Motor neuron (in vitro differentiated cells): ENCODE measurements at places on chromosomes 16 and 17. TPM values are rescaled to one million over a fixed set of nuclear protein-coding genes. Genes with fewer than 3 reads are reported as not detected.

DNA sequence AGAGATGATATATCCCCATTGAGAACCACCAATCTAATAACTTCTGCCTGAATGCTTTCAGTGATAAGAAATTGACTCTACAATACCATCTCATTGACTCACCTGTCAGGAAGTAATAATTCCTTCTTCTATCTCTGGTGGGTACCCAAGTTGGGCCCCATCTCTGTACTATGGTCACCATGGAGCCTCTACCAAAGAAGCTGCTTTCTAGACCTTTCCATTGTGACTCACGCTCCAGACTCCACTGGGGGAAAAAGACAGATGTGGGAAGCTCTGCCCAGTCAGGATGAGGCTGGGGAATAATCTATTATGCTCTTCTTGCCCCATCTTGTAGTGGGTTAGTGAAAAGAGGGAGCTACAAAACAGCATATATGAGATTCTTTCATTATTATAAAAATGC is 100.4 kb downstream of the COPRS start:
- no peak for ATAC-seq

DNA sequence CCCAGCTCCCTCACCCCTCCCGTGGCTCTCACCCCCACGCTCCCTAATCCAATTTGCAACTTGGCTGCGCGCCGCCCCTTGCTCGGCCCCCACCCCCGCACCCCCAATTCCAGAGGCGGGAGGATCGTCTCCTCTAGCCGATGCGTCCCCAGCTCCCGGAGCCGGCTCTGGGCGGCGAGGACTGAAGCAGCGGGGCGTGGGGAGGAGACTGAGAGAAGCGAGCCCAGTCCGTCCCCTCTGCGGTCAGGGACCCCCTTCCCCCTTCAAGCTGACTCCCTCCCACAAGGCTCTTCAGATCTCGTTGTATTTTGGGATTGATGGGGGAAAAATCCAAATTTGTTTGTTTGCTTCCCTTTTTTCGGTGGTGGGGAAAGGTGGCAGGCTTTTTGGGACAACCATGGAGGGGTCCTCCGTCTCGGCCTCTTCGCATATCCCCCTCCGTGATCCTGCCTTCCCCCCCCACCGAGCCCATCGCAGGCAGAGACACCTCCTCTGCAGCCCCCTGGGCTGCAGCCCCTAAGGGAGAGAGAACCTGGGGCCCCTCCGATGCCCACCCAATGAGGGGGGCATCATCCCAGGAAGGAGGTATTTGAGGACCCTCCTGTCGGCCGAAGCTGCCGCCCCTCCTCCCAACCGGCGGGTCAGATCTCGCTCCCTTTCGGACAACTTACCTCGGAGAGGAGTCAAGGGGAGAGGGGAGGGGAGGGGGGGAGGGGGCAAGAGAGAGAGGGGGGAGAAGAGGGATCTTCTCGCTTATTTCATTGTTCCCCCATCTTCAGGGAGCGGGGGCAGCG is 466 bp downstream of the NEUROD2 start:
- peak; percentile 28 for ATAC-seq

GRCh38 chr17:2721603-2722002 is 10.0 kb upstream of the CLUH start:
- ATAC-seq, result no peak

DNA sequence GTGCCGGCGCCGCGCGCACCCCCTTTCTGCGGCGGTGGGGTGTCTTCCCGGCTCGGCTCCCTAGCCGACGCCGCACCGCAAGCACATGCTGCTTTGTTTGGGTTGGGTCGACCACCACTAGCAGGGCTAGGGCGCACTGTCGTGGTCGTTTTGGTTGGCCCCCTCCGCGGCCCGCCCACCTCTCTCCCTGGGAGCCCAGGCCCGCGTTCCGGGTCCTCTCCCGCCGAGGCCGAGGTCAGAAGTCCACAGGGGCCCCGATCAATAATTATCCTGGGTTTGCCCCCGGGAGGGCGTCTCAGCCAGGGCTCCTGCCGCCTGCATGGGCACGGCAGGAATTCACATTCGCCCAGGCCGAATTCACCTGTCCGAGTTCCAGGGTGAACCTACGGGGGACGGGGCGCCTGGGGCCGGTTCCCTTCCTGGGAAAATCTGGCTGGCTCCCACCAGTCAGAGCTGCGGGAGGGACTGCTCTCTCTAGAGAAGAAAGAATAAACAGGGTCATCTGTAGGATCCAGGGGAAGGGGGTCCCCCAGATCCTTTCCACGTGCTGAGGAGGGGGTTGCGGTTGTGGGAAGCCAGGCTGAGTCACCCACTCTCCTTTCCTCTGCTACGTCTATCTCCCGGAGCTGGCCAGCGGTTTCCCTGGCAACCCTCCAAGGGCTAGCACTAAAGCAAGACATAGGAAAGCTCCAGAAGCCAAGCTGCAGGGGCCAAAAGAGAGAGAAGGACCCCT is 584 bp upstream of the STAT5B start:
- ATAC-seq, result peak; percentile 75

DNA sequence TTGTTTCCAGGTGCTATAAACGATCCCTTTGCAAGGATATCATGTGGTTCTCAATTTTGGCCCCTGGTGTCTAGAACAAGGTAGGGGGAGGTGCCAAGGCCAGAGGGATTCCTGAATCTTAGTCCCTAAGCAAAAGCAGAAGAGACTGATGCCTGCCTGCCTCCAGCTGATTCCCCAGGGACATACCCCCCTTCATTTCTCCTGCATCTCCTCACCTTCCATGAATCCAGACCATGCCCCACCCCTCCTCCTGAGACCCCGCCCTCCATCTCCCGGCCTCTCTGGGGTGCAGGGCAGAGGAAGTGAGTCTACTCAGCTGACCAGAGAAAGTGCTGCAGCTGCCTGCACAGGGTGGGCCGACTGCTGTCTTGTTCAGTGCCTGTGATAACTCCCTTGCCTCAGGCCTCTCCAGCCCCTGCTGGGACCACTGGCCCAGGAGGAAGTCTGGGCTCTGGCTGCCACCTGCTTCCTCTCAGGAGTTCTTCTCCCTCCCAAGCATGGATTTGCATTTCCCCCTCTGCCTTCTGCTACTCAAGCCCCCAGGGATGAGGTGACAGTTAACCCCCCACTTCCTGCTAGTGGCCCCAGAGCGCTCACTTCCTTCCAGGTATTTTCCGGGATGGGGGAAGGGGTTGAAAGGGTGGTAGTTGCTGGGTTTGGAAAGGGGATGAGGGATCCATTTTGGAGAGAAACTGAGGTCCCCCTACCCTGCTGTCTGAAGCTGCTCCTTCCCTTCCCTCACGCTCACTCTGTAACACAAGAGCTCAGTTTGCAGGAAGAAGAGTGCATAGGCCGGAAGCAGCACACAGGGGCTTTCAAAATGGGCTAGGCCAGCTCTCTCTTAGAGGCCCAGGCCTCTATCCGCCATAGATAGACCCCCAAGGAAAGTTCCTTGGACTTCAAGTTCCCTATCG is 10.5 kb upstream of the TSPOAP1 start:
- ATAC-seq, result peak; percentile 47

DNA sequence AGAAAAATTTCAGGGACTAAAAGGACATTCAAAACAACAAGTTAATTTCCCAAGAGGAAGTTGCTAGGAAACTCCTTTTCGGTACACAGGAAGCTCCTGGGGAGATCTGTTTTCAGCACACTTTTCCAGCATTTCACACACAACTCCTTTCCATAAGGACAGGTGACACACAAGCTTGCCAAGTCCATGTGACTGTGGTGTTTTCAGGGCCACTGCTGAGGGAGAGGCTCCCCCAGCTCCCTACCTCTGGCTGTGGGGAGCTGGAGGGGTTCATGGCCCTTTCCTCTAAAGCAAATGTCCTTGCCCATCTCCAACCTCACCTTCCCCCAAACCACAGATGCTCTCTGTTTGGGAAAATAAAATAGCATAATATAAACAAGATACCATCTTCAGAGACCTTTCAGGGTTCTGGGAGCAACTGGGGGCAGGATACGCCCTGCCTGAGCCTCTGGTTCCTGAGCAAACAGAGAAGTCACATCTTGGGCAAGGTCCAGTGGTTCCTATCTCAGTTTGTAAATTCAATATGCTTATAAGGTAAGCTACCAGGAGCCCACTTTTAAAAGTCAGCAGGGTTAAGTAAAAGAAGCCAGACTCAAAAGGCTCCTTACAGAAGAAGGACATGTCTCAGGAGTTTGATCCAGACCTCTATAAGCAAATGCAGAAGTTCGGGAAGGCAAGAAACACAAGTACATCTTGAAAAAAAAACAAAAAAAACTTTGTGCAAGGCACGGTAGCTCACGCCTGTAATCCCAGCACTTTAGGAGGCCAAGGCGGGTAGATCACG is 3.0 kb downstream of the PDZD9 start:
- no peak for ATAC-seq

GRCh38 chr17:5499476-5500231 is 13.3 kb downstream of the MIS12 start:
- ATAC-seq, result peak; percentile 23

- ATAC-seq, result no peak
Observed at GRCh38 chr17:73039282-73039681, 53.2 kb downstream of the SLC39A11 start.

The TCAP gene
- total RNA-seq, result 0.27 and 1.9 TPM in 2 replicates

The ANKFY1 gene
- total RNA-seq, result 17.0 and 25.2 TPM in 2 replicates

DNA sequence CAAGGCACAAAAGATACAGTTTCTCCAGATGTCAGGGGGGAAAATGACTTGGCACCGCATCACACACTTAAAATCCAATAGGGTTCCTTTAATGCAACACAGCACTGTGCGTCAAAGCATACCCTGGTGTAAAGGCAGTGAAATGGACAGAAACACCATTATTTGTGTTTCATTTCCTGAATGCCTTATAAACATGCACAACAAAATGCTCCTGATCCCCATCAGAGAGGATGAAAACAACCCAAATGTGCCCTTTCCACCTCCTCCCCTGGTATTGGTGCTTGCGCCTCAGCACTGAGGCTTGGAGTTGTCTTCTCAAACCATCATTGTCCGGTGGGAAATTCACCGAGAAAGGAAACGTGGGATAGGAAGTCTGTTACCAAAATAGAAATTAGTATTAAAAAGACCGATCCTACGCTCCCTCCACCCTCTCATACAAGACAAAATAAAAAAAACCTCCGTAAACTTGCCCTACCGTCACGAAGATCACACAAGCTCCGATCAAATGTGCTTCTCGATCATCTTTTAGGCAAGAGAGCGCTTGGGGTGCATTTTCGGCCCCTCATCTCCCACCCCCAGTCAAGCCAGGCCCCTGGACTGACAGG is 722 bp downstream of the CDC27 start:
- no peak for ATAC-seq

- ATAC-seq, result no peak
Observed at GRCh38 chr17:78020717-78021108, 62.2 kb downstream of the TNRC6C start.

- peak; percentile 27 for ATAC-seq
Observed at GRCh38 chr17:47720754-47721533, 12.1 kb upstream of the TBX21 start.

The HLF gene
- total RNA-seq, result 2.6 and 4.3 TPM in 2 replicates

DNA sequence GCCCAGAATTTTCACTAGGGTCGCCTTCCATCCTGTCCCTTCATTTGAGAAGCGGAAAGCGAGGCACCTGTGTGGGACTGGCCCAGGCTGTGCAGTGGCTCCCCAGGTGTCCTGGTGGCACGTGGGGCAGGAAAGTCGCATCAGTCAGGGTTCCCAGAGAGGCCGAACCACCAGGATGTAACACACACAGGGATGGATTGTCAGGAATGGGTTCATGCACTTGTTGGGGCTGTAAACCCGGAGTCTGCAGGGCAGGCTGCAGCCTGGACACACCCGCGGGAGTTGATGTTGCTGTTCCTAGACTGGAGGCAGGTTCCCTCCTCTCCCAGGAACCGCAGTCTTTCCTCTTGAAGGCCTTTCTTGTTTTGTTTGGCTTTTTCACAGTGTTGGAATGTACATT is 30.7 kb upstream of the RPTOR start:
- ATAC-seq, result no peak

GRCh38 chr16:19613834-19614233 is 58.3 kb downstream of the VPS35L start:
- no peak for ATAC-seq

DNA sequence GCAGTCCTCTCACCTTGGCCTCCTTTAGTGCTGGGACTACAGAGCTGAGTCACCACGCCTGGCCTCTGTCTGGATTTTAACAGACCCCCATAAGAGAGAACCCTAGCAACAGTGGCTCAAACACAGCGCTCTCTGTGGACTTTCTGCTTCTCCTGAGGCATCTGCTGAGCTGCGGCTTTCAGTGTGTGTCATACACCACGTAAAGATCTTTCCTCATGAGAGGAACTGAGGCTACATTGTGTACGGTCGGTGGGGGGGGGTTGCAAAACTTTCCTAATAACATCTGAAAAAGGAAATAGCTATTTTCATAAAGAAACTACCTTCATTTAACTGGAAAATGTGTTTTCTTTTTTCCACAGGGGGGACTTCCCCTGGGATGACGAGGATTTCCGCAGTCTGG is 32.9 kb downstream of the DEF8 start:
- ATAC-seq, result no peak

- peak; percentile 55 for ATAC-seq
Observed at GRCh38 chr17:48148029-48148770, 40.6 kb downstream of the SNX11 start.

DNA sequence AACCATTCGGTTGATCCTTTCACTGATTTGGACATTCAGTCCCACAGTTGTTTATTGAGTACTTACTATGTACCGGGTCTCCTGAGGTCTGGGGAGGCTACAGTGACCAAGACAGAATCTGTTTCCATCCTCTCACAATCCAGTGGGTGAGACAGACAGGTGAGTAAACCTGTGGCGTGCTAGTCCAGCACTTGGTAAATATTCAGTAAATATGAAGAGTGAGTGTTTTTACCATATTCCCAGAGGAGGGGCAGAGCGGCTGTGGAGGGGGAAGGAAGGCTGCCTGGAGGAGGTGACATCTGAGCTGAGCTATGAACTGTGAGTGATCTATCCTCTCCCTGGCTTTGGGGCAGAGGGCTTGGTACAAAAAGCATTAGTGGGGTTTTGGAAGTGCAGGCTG is 31.4 kb downstream of the CCR7 start:
- no peak for ATAC-seq

- ATAC-seq, result no peak
Observed at GRCh38 chr17:27356091-27356705, 62.3 kb downstream of the WSB1 start.

DNA sequence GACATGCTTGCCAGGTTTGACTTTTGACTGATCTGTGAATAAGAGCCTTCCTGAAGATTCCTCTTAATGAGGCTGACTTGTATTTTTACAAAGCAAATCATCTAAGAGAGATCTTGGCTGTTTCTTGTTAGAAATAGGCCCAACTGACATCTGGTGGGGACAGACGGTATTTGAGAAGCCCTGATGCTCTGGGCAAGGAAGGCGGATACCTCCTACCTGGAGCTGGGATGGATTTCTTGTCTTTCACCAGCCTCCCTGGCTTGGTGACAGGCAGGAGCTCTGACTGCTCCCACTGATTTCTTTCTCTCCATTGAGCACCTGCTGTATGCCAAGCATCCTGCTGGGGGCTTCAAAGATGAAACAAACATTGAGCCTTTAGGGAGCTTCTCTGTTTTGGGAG is 40.4 kb downstream of the AKAP1 start:
- ATAC-seq, result no peak

The KRTAP9-4 gene
- not detected in 2 replicates for total RNA-seq

- ATAC-seq, result peak; percentile 49
Observed at GRCh38 chr17:1966274-1967086, 58.7 kb downstream of the RTN4RL1 start.

DNA sequence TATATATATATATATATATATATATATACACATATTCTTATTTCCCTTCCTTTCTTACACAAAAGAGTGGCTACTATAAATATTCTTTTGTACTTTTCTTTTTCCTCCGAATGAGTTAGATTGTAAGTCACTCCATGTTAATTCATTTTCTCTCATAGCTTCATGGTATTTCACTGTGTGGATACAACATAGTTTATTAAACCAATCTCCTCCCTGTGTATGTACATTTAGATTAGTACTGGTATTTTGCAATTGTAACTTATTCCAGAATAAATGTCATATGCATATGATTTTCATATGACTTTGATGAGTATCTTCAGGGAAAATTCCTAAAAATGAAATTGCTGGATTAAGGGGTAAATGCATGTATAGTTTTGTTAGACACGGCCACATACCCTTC is 20.0 kb upstream of the FA2H start:
- no peak for ATAC-seq
